ENCODE measurements at places on chromosomes 4 and X. TPM values are rescaled to one million over a fixed set of nuclear protein-coding genes. Genes with fewer than 3 reads are reported as not detected.

DNA sequence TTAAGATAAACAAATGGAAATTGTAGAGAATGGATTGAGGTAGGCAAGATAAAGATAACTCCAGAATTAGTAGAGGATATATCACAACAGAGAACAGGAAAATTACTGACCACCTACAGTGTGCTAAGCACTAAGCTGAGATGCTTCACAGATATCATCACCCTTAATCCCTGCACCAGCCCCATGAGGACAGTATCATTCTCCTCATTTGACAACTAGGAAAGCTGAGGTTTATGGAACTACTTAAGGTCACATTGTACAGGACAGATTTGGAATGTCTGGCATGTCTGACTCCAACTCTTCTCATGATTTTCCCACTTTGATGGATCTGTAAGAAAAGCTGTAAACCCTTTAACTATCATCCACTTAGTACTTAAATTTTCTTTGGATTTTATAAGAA, 95.5 kb downstream of the CASK start:
- no peak for DNase-seq

The ERCC6L gene
- 1.5 TPM for polyA plus RNA-seq

DNA sequence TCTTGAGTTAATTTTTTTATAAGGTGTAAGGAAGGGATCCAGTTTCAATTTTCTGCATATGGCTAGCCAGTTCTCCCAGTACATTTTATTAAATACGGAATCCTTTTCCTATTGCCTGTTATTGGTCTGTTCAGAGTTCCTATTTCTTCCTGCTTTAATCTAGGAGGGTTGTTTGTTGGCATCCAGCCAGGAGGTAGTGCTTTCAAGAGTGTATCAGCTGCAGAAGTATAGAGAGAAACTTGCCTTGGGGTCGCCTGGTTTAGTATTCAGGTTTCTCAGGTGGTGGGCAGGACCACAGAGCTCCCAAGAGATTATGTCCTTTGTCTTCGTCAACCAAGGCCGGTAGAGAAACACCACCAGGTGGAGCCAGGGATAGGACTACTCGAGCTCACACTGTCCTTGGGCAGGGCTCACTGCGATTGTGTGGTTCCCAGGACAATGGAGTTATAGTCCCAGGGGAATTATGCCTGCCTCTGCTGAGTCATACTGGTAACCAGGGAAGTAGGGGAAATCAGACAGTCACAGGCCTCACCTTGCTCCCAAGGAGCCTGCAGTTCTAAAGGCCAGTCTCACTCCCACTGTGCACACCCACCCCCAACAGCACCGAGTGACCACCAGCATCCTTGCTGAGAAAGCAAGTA, 168.1 kb downstream of the VSIG4 start:
- DNase-seq: no peak

DNA sequence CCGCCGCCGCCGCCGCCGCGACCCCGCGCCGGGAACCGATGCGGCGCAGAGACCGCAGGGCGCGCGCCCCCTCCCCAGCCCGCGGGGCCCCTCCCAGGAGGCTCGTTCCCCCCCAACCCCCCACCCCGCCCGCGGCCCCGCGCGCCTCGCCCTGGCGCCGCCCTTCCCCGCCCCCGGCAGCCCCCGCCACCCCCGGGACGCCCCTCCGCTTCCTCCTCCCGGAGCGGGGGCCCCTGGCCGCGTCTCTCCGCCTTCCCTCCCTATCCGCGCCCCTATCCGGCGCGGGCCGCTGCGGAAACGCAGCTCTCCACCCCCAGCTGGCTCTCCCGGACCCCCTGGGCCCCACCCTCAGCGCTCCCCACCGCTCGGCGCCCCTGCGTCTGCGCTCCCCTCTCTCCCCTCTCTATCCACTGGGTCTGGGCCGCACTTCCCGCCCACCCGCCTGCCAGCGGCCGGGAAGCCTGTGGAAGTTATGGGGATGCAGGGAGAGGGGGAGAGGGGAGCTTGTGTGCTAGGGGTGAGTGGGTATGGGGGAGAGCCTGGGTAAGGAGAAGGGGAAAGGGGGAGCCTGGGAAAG, at the start of gene TMEM271:
TSS of gene TMEM271 (minus strand) at position 51 of the 577 bp plus-strand sequence. CDS start 233 bp downstream, outside the sequence.
- DNase-seq: peak; percentile 60

- no peak for DNase-seq
Observed at GRCh38 chr4:74044677-74045076, 6.2 kb upstream of the CXCL3 start.

DNA sequence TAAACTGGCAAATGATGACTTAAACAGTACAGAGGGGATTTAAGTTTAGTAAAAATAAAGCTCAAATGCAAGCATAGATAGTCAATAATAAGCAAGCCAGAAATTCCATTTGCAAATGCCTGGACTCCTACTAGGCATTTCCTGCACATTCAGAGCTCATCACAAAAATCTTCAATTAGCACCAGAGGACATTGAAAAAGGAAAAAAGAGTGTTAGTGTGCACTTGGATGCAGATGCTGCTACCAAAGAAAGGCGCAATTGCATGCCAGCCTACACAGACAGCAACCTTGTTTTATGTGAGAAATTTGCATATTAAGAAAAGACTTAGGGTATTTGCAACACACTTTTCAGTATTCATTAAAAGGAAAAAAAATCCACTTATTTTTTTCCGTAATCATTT, 282.1 kb downstream of the GRIA2 start:
- DNase-seq: no peak

The SHOX gene
- polyA plus RNA-seq: not detected

The GPR50 gene
- not detected for polyA plus RNA-seq

The HOPX gene
- polyA plus RNA-seq: 0.08 TPM

The KLHL13 gene
- 27.6 TPM for polyA plus RNA-seq

The TRIM75 gene
- polyA plus RNA-seq: not detected

DNA sequence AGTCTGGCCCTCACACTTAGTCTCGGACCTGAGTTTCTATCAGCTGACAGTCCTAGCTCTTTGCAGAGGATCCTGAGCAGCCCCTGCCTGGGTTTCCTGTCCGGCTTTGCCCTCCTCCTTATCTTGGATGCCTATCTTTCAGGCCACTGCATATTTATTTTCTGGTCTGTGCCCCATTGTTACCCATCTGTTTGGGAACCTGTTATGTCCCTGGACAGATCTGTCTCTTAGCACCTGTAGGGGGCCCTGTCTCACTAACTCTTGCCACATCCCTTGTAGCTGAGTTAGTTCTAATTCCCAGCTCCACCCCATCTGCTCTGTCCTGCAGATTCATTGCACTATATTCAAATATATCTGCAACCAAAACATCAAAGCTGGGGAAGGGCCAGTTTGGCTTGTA, 514.9 kb upstream of the LCORL start:
- peak; percentile 4 for DNase-seq

The FOXR2 gene
- polyA plus RNA-seq: 6.3 TPM

- no peak for DNase-seq
Observed at GRCh38 chr4:185322803-185323202, 72.9 kb downstream of the LRP2BP start.

GRCh38 chr4:6731318-6731675, 15.3 kb downstream of the BLOC1S4 start:
- DNase-seq: no peak

The HCCS gene
- 40.8 TPM for polyA plus RNA-seq

GRCh38 chrX:97117572-97117971, 233.9 kb downstream of the RPA4 start:
- no peak for DNase-seq

DNA sequence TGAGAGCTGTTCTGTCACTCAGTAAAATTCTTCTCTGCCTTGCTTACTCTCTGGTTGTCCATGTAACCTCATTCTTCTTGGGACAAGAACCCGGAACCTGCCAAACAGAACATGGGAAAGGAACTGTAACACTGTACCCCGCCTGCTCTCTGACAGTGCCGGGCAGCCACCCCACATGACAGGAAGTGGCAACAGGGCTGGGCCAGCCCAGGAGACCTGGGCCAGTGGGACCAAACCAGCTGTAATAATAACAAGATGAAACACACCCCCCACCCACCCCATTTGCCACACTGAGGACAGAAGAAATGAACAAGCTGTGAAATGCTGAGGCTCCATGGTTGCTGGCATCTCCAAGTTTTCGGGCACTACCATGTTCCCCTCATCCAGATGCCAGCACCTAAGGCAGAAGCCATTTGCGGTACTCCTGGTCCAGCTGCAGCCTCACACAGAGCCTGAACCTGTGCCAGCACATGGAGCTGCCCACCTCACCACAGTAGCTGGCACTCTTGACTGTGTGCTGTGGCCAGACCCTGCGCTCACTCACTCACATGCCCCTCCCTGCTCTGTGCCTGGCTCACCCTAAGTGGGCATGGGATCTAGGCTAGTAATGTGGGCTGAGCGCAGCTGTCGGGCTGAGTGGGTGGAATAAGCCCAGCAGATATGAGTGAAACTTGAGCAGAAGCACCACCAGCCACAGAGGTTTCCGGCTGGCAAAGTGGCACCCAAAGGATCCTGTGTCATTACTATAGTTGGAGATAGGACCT, 126.2 kb upstream of the UGT8 start:
- DNase-seq: no peak

DNA sequence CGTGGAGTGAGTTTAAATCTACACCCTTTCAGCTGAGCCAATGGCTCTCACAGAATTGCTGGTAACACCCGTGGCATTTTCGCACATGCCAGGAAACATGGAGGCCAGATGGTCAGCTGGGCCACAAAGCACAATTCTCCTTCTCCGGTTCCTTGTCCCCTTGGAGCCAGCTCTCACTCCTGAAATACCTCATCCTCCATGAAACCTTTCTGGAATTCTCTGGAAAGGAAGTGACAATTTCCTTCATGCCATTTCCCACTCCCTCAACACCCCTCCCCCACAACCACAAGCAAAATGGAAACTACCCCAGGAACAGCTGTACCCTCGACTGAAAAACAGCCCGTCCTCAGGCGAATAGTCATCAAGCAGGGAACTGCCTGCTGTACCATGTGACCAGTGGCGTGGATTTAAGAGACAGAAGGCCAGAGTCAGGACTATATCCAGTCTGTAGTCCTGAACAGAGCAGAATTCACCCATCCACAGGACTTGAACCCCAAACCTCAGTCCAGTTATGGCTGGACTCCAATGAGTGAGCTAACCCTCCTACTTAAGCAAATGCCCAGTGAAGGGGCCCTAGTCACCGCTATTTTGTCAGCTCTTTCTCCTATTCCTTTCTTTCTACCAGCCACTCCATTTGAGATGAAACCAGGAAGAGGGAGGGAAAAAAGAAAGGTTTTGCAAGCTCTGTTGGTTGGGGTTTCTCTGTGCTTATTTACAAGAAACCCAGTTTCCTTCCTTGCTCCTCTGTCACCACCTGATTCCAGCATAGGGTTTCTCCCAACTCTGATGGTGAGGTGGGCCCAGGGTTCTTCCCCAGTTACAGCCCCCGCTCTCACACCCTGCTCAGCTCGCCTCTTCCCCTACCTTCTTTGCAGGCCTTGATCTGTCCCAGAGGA, 24.5 kb downstream of the ELF4 start:
- no peak for DNase-seq

DNA sequence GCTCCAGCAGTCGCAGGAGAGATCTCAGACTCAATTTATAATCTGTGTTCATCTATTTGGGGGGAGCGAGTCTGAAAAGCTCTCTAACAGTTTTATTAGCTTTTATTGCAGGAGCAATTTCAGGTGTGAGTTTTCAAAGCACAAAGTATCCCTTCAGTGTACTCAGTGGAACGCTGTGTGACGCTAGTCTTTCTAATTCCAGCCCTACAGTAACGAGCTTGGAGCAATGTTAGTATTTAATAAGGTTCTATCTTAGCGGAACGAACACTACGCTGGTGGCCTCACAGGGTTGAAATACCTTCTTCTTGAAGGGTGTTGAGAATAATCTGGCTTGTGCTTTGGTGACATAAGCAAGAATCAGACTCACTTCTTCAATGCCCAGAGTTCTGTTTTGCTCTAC, 8.4 kb downstream of the HS3ST1 start:
- DNase-seq: no peak

The YY2 gene
- 2.8 TPM for polyA plus RNA-seq

GRCh38 chr4:142781114-142781513, 65.0 kb downstream of the INPP4B start:
- no peak for DNase-seq

The PCDH18 gene
- polyA plus RNA-seq: 25.0 TPM

GRCh38 chrX:30570505-30570904, 7.1 kb downstream of the TASL start:
- peak; percentile 15 for DNase-seq

DNA sequence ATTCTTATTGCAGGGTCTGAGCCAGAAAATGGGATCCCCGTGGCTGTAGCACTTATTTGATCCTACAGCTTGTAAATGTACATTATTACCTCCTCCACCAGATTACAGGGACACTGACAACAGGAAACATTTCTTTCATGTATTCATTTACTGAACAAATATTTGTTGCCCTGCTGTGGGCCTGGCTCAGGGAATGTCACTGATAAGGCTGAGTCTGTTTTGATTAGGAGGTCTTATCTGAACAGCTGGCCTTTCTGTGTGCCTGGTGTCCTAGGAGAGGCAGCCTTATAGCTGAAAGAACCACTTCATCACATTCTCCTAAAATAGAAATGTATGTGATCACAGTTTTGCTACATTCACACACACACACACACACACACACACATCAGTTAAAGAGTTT, 45.5 kb upstream of the PROM1 start:
- peak; percentile 80 for DNase-seq

DNA sequence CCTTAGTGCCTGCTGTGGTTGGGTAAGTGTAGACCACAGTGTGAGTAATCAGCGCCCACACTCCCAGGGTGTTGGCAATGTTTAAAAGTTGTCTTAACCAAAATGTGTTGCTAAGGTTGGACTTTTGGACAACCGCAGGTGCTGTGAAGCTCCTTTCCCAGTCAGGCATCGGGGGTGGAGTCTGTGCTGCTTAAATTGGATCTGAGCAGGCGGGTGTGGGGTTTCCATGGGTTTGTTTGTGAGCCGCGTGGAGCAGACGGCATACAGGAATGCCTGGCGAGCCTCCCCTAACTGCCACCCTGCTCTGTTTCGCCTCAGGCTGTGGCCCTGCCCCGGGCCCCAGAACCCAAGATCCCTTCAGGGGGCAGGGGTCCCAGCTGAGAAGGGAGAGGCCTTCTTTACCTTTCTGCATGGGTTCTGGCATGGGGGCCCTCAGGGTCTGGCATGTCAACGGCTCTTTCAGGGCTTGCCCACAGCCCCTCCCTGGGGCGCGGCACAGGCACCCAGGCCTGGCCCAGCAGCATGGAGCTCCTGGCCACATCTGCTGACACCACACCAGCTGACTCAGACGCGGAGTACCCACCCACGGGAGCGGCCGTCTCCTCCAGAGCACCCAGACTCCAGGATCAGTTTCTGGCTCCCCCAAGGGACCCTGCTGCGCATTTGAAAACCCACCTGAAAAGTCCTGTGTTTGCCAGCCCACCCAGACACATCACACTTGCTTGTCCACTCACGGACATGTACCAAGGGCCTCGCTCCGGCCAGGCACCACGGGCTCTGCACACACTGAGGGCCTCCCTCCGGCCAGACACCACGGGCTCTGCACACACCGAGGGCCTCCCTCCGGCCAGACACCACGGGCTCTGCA, 5.1 kb upstream of the SPON2 start:
- no peak for DNase-seq

DNA sequence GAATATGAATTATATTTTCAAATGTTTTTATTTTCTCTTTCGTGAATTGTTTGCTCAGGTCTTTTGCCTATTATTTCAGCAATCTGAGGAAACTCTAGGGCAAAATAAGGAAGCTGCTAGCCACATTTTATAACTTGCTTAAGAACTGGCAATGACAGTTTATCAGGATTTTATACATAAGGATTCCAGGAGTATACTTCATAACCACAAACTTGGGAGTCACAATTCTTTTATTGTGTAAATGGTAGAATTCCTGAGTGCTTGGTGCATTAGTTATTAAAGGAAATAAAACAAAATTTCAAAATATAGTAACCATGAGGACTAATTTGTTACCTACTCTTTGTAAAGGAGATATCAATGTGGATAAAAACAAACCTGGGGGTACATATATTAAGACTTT, 54.4 kb downstream of the PALLD start:
- no peak for DNase-seq

Measured in SK-N-SH (cell line).